Stimulated activated CD8-positive, alpha-beta memory T cell treated with anti-CD3 and anti-CD28 coated beads, Interleukin-4, amount 100 ng/mL, for 4 hours (primary cell): ENCODE measurements at places on chromosomes 12 and 14.

- DNase-seq: no peak
Observed at GRCh38 chr12:56061982-56062381, 18.0 kb upstream of the ERBB3 start.

GRCh38 chr14:22890416-22890815 is 7.4 kb downstream of the REM2 start:
- DNase-seq: no peak

GRCh38 chr14:100566119-100566518 is 21.1 kb downstream of the BEGAIN start:
- DNase-seq: no peak

DNA sequence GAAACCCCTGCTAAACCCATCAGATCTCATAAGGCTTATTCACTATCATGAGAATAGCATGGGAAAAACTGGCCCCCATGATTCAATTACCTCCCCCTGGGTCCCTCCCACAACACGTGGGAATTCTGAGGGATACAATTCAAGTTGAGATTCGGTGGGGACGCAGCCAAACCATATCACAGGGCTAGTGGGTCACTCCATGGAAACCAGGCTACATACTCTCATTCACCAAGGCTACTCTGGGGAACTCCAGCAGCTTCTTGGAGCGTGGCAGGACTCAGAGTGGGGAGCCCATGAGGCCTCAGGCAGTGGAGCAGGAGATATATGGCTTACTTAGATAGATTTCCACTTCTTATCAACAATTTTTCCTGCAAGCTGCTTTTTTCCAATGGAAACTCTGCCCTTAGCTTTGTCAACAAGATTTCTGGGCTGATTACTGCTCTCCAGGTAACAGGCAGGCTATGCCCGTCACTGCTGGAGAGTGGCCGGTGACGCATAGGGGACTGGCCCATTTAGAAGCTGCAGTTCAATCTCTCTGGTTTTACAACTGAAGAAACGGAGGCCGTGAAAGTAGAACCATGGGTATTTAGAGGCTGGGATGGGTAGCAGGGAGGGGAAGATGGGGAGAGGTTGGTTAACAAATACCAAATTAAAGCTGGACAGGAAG is 16.5 kb downstream of the VDR start:
- DNase-seq: no peak

GRCh38 chr14:32657081-32657480 is 281.6 kb upstream of the NPAS3 start:
- DNase-seq: no peak

DNA sequence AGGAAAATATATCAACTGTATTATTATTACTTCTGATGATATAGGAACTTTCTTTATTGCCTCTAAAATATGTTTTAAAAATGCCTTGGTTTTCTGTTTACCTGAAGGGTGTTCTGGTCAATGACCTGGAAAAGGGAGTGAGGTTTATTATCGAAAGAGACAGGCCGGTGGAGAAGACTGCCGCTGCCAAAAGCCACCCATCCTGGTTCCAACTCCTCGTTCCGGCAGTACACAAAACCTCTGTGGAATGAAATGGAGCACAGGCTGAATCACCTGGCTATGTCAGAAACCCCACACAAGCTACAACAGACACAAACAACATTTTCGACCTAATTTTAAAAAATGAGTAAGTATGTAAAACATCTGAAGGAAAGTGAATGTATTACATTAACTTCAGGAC is 73.6 kb downstream of the HECTD4 start:
- DNase-seq: no peak

- DNase-seq: no peak
Observed at GRCh38 chr14:103260629-103261124, 73.4 kb upstream of the EIF5 start.

GRCh38 chr12:19639781-19640415 is 200.6 kb downstream of the AEBP2 start:
- DNase-seq: no peak

GRCh38 chr12:22702690-22703089 is 77.7 kb downstream of the ETNK1 start:
- DNase-seq: no peak

DNA sequence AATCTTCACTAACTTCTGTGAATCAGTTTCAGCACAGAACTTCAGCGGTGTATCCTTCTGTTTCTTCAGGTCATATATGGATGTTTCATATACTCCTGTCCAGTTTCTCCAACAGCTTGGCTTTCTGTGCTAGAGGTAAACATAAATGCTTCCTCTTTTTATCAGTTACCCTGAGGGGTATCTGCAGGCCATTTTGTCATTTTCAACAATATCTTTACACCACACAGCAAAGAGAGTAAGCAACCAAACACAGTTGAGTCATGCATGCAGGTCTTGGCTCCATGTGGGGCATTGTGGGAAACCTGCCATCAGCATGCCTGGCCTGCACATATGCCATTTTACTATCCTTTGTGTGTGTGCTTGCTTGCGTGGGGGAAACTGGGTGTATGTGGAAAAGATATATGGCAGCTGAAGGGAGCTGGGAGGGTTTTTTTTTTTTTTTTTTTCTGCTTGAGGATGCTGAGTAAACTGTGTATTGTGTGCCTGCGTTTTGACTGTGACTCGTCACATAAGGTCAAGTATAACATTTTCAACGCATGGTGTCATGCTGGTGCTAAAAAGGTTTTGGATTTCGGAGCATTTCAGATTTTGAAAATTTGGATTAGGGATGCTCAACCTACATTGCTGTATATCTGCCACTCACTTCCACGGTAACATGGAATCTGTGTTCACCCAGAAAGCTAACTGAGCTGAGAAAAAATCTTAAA is 56.1 kb upstream of the YARS2 start:
- DNase-seq: no peak

DNA sequence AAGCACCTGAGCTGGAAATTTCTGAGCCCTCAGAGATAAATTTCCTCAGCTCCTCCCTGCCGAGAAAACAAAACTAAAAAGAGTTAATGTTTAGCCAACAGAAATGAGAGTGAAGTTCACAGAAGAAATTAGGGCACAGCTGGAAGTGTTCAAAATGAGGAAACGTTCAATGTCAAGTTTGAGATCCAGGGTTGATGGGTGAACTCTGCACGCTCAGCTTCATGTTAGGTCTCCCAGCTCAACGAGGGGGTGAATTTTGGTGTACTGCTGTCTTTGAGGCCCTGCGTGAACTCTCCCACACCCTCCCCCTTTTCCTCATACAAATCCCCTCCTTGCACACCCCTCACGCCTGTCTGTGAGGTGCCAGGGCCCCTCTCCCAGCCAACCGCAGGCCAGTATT is 13.3 kb upstream of the OAS3 start:
- DNase-seq: no peak

DNA sequence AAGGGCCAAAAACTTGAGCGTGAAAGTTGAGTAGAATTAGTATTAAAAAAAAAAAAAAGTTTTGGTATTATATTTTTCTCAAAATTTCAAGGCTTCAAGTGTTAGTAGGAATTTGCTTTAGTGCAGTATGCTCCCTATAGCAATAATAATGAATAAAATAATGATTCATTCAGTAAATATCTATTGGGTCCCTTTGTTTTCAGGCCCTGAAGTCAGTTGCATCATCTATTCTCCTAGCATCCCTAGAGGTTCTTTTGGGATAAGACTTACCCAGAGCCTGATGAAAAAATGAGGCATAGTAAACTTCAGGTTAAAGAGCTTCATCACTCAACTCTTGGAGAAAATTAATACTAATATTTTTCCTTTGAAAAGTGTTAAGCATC is 1.1 kb downstream of the KMT5A start:
- DNase-seq: no peak

DNA sequence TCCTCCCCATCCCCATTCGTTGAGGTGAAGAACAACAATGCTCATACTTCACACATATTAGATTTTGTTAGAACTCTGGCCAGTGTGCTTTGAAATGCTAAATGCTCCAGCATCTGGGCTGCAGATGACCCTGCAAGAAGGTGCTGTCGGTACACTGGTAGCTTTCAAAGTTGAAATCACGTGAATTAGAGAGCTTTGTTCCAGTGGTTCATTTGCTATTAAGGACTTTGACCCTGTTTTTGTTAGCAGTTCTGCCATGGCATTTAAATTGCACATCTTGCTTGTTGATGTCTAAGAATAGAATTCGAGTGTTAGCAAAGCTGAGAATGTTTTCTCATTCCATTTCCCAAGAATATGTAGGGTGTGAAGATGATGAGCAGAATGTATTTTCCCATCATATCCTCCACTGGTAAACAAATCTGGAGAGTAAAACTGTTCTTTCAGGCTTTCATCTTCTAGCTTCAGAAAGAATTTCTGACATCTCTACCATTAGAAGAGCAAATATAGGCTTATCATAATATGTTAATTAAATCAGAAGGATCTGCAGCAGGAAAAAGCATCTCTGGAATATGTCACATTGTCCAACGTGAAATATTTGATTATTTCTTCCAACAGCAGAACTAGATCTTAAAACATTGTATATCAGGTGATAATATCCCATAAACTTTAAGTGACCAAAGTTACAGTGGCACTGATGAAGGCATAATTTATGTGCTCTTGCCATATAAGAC is 98.8 kb upstream of the PDE3A start:
- no peak for DNase-seq

DNA sequence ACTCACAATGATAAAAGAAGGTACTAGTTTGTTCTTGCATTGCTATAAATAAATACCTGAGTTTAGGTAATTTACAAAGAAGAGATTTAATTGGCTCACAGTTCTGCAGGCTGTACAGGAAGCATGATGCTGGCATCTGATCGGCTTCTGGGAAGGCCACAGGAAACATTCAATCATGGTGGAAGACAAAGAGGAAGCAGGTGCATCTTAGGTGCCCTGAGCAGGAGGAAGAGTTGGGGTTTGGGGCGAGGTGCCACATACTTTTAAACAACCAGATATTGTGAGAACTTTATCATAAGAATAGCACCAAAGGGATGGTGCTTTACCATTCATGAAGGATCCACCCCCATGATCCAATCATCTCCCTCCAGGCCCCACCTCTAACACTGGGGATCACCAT is 752.6 kb upstream of the FLRT2 start:
- DNase-seq: no peak

DNA sequence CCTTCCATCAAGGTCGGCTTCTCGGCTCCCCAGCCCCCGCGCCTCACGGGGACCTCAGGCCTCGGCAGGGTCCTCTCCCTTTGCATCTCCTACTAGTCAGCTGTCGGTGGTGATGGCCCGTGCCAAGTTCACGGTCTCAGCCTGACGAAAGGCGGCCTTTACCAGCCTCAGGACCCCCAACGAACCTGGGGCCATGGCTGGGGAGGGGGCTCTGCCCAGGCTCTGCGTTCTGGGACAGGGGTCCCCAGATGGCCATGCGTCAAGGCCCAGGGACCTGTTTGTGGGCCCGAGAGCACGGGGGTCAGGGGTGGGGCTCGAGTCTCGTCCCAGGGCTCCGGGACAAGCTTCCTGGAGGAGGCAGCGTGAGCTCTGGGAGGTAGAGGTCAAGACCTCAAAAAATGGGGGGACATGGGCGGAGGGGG is 32.8 kb upstream of the DEGS2 start:
- no peak for DNase-seq

GRCh38 chr14:72924337-72924736 is 1.9 kb upstream of the DCAF4 start:
- DNase-seq: no peak

DNA sequence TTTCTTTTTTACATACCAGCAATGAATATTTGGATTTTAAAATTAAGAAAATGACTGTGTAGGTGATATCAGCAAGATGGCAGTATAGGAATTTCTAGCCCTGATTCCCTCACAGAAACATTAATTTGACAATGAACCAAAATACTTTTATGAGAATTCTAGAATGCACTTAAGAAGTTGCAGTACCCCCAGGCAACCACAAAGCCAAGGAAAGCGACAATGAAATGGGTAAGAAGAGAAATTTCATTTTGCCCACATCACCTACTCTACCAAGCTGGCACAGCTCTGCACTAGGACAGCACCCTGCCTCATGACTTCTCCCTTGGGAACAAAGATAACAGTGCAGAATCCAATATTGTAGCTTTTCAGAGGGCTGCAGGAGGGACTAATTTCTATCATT is 6.6 kb downstream of the OR9K2 start:
- no peak for DNase-seq

GRCh38 chr12:63928305-63928704 is 83.8 kb downstream of the SRGAP1 start:
- DNase-seq: no peak

DNA sequence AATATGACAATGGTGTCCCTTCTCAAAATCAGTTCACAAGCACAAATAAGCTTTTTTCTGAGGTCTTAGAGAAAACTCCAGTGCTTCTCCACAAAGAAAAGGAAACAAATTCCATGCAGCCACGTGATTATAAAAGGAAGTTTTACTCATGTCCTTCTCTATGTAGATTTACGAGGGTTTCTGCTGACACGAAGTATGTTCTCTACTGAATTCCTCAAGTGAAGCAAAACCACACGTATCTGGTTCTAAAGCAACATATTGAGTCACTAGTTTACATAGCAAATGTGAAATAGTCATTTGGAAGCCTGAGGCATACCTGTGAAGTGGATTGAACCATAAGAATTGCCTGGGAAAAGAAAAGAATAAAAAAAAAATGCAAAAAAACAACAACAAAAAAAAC is 31.9 kb downstream of the BMP4 start:
- DNase-seq: no peak

DNA sequence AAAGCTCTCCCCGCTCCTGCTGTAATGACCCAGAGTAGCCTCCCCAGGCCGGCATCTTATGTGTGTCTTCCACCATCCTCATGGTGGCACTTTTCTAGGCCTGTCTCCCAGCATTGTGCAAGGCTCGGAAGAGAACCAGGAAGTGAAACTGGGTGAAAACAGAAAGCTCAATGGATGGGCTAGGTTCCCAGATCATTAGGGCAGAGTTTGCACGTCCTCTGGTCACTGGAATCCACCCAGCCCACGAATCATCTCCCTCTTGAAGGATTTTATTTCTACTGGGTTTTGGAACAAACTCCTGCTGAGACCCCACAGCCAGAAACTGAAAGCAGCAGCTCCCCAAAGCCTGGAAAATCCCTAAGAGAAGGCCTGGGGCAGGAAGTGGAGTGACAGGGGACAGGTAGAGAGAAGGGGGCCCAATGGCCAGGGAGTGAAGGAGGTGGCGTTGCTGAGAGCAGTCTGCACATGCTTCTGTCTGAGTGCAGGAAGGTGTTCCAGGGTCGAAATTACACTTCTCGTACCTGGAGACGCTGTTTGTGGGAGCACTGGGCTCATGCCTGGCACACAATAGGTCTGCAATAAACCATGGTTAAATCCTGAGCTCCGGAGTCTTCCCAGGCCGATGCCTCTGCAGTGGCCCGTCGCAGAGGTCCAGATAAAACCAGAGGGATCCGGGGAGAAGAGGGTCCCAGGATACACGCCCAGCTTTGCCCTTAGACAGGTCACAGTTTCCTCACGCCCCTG is 15.6 kb downstream of the ACVRL1 start:
- DNase-seq: no peak

DNA sequence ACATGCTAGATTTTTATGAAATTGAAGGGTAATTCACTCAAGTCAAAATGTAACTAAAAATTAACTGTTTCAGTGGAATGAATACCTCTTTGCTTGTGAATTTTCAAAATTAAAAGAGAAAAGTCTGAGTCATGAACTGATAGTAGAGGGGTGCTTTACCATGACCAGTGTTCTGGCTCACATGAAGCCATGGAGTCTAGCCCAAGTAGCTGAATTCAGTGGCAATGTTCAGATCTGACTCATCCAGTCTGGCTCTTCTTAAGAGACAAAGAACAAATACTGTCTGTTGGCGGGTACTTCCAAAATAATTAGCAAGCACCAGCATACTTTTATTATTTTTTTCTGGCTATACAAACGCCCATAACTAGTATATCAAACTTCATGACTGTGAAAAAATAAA is 366.3 kb upstream of the GARIN6 start:
- no peak for DNase-seq

- DNase-seq: no peak
Observed at GRCh38 chr12:100445081-100445481, 28.6 kb upstream of the NR1H4 start.

GRCh38 chr12:111287125-111287900 is 81.6 kb downstream of the PHETA1 start:
- no peak for DNase-seq
